ENCODE measurements at places on chromosomes 13 and 19.

GRCh38 chr19:35455616-35456201 lies 7.7 kb downstream of the FFAR2 start:
- DNase-seq = no peak

DNA sequence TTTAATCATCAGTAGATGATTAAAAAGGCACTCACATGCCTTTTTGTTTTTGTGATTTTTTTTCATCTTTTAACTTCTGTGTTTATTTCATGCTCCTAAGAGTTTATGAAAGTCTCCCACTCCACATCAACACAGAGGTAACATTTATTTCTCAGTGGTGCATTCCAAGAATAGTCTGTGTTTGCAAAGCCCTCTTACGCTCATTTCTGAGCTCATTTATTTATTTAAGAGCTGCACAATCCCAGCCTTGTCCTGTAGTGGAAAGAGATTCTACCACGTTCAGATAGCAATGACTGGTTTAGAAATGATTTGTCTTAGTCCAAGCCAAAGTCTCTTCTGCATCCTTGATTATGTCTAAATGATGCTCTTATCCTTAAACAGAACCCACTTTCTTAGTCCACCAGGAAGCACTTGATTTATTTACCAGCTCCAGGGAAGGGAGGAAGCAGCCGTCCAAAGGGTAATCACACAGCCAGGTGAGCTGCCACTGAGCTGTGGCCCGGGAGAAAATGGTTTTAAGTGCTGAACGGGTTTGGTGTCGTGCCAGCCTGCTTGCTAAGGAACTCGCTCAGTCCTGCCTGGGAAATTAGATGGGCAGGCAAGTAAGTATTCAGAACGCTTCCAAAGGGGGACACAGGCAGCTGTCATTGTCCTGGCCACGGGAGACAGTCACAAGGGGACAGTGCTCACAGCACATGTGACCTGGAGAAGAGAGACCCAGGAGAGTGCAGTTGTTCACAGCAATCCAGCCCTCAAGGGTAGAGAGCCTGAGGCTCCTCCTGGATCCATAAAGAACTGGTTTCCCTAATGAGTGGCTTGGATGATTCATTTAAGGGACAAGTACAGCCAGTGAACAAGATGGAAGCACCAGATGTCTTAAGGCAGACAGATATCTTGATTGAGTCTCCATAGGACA lies 131.8 kb upstream of the WASF3 start:
- DNase-seq = peak; percentile 58

GRCh38 chr13:51260154-51260553 lies 38.0 kb downstream of the FAM124A start:
- DNase-seq = no peak

DNA sequence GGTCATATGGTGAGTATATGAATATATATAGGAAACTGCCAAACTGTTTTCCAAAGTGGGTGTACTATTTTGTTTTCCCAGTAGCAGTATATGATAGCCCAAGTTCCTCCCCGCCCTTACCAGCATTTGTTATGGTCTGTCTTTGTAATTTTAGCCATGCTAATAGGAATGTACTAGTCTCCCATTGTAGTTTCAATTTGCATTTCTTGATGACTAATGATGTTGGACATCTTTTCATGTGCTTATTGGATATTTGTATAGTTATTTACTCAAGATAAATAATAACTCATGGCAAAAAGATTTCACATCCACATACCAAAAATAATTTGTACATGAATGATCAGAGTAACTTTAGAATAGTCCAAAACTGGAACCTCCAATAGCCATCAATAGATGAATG lies 75.3 kb upstream of the SERP2 start:
- no peak for DNase-seq

DNA sequence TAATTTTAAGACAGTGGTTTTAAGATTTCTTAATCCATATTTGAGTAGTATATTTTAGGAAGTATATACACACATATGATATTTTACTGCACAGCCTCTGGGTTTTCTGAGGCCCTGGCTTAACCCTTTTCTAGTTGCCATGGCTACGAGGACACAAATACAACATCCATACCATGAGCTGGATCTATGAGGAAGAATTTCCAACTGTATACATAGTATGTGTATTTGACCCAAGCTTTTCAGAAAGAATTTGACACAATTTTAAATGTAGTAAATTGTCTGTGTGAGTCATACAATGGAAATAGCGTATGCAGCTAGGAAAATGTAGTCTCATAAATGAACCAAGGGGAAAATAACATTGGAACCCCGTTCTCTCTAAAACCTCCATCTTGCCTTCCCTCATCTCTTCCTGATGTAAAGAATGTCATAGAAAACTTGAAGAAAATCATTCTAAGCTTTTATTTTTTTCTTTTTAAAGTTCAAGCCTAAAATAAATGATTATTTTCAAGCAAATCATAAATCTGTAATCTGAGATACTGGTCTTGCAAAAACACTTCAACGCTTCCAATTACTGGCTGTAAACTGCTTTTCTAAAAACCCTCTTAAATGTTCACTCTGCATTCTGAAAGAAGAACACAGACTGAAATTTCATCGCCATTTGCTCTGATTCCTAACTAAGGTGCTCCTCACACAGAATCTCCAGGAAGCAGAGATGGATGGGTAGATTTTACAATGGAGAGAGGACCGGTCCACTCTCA lies 172.4 kb downstream of the LACC1 start:
- DNase-seq = no peak

GRCh38 chr19:38537071-38537936 lies 80.4 kb downstream of the MAP4K1 start:
- DNase-seq = no peak

GRCh38 chr19:13850910-13851733 lies 25.8 kb upstream of the NANOS3 start:
- DNase-seq = no peak

DNA sequence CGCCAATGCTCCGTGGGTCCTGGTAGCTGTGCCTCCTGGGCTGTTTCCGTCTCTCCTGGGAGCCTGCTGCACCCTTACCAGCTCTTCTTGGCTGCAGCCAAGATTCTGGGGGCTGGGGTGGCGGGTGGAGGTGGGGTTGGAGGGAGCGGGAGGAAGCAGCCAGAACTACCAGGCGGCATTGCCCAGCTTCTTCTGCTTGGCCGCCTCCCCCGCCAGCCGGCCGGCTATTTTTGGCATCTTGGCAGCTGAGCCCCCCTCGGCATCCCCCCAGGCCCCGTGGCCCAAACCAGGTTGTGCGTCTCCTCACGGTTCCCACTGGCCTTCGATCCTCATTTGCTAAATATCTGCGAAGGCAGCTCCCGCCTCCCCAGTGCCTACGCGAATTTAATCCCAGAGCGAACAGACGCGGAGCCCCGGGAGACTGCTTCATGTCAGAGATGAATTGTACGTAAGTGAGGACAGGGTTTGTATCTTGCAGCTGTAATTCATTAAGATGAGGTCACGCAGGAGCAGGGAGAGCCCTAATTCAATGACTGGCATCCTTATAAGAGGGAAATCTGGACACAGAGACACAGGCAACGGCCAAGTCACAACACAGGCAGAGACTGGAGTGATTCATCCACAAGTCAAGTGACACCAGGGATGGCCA lies 12.8 kb upstream of the PEAK3 start:
- DNase-seq = no peak

GRCh38 chr19:33799476-33799875 lies 2.8 kb downstream of the KCTD15 start:
- DNase-seq = no peak

- no peak for DNase-seq
Measured at GRCh38 chr13:49855930-49856329, 63.4 kb upstream of the KPNA3 start.

- no peak for DNase-seq
Measured at GRCh38 chr13:114152831-114153371, 20.5 kb upstream of the RASA3 start.

DNA sequence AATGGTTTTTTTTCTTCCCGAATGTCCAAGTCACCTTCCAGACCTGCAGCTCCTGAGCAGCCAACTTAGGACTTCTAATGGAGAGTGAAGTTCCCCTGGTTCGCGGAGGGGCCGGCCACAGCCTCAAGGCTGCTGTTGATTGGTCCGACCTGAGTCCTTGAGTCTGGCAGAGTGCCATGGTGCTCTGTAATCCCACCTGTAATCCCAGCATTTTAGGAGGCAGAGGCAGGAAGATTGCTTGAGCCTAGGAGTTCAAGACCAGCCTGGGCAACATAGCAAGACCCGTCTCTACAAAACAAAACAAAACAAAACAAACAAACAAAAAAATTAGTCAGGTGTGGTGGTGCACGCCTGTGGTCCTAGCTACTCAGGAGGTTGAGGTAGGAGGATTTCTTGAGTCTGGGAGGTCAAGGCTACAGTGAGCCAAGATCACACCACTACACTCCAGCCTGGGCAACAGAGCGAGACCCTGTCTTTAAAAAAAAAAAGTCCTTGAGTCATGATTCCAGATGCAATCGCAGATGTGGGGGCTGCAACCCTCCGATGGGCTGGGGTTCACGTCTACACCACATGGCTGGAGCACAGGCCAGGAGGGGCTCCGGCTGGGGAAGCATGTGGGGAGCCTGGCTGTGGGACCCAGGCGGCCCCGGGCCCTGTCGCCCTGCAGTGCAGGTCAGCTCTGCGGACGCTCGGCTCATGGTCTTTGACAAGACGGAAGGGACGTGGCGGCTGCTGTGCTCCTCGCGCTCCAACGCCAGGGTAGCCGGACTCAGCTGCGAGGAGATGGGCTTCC lies 17.7 kb downstream of the HPN start:
- DNase-seq = no peak

DNA sequence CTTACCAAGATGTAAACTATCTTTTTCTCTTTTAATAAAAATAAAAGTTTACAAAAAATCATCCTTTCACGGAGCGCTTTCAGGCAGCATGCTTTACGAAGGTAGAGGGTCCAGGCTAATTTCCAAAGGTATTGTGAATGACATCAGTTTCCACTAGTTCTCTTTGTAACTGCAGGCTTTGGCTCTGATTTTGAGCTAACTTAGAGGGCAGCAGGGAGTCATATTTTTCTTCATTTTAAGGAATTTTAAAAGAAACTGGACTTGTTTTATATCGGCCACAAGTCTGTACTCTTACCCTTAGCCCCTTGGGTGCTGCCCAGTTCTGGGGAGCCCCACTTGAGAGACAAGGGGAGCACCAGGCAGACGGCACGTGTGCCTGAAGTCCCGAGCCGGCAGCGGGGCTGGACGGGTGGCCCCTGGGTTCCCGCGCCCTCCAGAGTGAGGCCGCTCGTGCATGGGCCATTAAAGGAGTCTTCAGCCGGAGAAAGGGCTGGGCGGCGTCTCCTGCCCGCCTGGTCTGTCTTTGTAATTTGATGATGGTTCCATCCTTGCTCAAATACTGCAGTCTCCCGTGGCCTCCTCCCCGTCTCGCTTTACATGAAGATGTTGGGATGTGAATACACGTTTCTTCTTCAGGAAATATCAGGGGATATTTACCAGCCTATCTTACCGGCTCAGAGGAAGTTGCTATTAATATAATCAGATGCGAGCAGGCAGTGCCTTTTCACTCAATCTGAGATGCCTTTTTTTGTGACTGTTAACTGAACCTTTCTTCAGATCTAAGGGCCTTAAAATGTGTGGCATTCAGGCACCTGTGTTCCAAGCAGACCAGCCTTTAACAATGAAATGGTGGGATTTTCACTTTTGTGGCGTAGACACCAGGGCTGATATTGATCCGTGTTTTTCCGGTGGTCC lies 67.4 kb downstream of the GGACT start:
- DNase-seq = no peak

- DNase-seq = no peak
Measured at GRCh38 chr19:44753932-44754749, 5.6 kb downstream of the BCL3 start.

GRCh38 chr13:112971288-112971643 lies 2.3 kb downstream of the MCF2L start:
- no peak for DNase-seq

- DNase-seq = no peak
Measured at GRCh38 chr19:29120466-29120865, 92.5 kb downstream of the UQCRFS1 start.
